MV-4-11 (cell line): ENCODE measurements at places on chromosomes 7 and 10.

GRCh38 chr7:121871188-121871587, 1.8 kb upstream of the PTPRZ1 start:
- DNase-seq, result no peak

- no peak for DNase-seq
These were observed 78.8 kb downstream of the ZEB1 start for GRCh38 chr10:31397852-31398251.

DNA sequence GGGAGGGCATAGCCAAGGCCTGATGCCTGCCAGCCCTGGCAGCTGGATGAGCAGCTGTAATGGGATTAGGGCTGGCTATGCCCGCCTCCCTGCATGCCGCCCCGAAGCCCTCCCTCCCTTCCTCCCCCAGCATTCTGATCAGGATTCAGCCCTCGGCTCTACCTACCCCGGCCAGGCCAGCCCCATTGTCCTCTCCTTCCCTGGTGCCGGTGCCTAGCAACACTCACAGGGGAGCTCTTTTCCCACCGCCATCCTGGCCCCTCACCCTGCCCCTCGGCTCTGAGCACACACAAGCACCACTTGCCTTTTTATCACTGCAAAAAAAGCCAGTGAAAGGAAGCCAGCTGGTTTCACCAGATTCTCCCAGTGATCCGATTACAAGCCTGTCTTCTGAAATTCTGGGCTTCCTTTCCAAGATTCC, 9.0 kb upstream of the ADCYAP1R1 start:
- DNase-seq, result no peak

DNA sequence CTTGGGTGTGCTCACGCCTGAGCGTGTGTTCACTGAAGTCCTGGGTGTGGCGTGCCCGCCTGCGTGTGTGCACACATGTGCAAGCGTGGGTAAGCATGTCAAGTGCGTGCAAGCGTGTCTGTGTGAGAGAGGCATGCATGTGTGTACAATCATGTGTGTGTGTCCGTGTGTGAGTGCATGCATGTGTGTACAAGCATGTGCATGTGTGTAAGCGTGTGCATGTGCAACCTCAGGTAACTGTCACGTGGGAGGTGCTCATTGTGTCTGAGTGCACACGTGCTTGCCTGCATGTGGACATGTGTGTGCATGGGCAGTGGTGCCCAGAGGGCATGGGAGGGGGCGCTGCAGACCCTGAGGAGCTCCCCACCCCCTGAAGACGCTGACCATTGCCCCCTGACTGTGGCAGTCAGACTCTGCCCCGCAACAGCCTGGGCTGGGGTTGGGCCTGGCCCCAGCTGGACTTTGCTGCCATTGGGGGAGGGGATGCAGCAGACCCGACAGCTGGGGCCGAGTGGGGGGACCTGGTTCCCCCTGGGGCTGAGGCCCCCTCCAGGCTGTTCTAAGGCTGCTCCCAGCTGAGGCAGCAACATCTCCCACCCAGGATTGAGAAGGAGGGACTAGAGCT, 88.1 kb downstream of the UNCX start:
- no peak for DNase-seq

GRCh38 chr10:68566955-68567354, 6.8 kb downstream of the TET1 start:
- peak; percentile 85 for DNase-seq

DNA sequence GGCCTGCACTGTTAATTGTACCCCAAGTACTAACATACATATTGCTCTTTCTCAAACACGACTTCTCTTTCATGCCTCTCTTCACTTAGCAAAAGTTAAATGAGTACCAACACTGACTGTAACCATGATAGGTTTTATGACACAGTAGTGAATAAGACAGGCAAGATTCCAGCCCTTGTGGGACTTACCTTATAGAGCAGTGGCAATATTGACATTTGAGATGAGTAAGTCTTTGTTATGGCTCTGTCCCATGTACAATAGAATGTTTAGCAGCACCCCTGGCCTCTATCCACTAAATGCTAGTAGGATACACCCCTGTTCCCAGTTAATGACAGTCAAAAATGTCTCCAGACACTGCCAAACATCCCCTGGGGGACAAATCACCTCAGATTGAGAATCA, 11.9 kb upstream of the COL1A2 start:
- no peak for DNase-seq
